ENCODE measurements at places on chromosomes 5 and 9.

- DNase-seq = no peak
These were observed 4.0 kb downstream of the CCDC192 start for GRCh38 chr5:127707209-127707608.

DNA sequence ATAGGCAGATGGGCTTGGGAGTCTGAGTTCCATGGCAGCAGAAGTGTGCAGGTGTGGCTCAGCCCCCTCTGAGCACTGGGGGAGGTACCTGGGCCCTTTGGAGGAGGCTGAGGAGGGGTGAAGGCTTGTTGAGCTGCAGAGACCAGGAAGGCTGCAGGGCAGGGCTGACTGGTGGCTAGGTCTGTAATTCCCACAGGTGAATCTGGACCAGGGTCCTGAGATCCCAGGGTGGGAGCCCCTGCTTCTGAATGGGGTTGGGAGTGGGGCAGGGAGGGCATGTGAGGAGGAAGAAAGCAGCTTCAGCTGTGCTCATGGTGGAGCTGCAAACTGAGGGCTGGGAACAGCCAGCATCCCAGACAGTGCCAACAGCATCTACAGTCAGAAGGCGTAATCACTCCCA is 111.1 kb downstream of the CACNA1B start:
- DNase-seq = no peak

- DNase-seq = no peak
These were observed 105.5 kb upstream of the KLF4 start for GRCh38 chr9:107594908-107595530.

DNA sequence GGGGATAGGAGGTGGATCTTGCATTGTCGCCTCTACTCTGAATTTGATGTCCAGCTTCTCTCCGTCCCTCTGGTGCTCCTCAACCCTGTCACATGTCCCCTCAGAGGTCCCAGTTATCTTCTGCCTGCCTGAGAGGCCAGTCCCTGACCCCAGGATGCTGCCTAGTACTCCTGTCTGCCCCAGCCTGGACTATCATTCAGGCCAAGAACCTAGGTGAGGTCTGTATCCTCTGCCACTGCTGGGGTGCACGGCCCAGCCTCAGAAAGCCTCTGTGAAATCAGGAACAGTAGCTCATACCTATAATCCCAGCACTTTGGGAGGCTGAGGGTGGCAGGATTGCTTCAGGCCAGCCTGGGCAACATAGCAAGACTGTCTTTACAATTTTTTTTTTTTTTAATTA is 8.6 kb downstream of the SPINK4 start:
- DNase-seq = no peak

DNA sequence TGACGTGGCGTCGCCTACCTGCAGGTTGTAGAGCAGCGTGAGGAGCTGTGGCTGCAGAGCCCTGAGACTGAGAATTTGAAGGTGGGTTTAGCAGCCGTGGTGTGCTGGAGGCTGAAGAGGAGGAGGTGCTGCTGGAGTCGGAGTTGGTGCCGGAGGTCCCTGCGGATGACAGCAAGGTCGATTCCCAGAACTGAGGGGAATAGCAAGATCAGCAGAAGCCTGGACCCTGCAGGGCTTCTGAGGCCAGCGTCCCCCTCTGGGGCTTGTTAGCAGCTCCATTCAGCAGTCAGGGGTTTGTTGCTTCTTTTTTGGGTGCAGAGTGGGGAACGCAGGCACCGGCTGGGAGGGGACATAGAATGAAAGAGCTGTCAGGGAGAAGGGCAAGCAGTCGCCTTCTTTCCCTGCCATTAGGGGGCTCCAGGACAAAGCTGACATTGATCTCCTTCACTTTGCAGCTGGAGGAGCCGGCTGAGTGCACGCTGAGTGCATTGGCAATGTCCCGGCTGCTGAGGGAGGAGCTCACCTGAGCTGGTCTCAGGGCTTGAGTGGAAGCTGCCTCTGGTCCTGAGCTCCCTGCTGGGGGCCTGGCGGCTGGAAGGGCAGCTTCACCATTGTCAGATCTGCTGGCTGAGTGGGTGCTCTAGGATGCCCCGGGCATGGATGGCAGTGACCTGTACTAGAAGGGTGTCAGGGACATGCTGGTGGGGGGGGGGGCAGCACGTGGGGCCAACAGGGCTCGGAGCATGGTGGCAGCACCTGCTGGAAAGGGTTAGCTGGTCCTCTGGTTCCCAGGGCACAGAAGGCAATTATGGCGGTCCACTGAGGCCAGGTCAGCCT is 20.8 kb downstream of the OBP2B start:
- DNase-seq = no peak

DNA sequence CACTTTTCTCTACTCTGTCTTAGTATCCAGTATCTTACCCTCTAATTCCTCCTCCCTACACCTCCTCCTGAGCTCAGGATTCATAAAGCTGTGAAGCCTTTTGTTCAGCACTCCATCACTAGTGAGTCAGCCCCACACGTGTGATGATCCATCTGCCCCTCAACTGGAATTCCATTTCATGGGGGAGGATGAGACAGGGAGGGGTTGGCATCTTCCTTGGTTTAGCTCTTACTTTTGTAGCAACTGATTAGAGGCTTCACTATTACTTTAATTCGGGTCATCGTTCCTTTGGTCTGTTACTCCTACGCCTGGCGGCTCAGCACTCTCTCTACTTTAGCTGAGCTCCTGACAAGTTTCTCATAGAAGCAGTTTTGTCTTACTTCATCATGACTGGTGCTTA is 11.8 kb downstream of the BTNL8 start:
- no peak for DNase-seq

DNA sequence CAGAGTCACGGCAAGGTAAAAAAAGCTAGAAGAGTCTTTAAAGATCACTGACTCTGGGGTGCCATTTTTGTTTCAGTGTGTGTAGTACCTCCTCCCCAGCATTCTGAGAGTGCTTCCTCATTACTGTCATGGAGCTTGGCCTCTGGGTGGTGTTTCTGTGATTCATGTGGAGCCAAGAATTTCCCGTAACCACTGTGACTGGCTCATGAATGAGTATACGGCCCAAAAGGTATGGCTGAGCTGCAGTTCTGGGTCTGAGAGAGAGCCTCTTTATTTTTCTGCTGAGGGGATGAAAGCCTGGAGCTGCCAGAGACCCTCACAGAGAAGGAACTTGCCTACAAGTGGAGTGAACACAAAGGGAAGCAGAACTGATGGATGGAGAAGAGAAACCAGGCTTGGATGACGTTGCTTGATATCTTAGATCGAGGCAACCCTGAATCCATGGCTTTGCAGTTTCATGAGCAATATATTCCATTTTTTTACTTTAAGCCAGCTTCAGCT is 85.6 kb downstream of the PTTG1 start:
- no peak for DNase-seq

DNA sequence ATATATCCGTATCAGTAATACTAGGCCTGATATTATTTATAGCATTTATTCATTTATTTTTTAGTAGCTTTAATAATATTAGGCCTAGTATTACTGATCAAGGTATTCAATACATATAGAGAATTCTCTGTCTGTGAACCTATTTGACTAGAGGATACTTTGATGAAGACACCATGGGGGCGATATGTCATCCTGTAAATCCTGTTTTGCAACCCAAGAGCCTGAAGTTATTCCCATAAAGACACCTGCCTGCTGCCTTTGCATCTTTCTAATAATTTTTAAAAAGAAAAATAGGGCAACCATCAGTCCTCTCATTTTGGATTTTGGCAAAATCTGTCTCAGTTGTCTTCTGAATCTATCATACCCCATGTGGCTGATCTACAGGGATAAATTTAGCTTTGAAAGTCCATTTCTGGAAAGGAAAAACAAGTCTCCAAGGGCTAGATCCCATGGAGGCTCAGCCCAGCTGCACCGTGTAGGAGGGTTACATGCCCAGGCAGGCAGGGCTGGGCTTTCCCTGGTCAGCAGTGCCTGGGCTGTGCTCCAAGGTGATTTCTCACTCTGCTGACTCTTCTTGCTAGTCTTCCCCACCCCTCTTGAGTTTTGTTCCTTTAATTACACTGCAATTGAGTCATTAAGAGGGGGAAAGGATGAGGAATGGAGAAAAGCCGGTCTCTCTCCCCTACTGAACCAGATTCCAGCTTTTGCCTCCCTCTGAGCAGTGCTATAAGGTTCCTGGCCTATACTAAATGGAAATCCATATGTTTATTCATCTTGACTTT is 169.0 kb downstream of the TRIM32 start:
- DNase-seq = no peak

GRCh38 chr5:158461240-158461854 is 602.4 kb upstream of the CLINT1 start:
- DNase-seq = no peak

GRCh38 chr5:53425687-53426511 is 54.5 kb upstream of the FST start:
- DNase-seq = no peak

DNA sequence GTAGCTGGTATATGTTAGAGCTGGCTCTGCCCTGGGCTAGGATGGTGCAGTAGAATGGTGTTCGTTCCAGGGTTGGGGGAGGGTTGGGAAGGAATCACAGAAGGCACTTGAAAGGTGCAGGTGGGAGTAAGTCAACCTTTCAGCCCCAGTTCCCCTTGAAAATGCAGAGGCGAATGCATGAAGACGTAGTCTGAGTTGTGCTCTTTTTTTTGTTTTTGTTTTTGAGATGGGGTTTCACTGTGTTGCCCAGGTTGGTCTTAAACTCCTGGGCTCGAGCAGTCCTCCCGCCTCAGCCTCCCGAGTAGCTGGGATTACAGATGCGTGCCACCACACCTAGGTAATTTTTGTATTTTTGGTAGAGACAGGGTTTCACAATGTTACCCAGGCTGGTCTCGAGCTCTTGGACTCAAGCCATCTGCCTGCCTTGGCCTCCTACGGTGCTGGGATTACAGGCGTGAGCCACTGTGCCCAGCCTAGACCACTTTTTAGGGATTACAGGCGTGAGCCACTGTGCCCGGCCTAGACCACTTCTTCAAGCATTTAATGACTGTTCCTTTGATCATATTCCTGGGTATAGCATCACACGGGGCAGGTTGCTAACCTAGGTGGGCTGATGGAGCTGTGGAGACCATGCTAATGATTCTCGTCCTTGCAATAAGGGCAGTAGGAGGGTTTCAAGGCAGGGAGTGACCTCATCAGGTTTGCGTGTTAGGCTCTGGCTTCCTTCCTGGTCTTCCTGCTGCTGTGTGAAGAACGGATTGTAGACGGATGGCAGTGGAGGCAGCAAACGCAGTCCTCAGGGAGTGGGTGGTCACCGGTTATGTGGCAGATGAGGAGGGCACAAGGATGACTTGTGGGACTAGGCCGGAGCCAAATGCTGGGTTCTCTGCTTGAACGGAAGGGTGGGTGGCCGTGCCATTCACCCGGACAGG is 13.7 kb downstream of the EHMT1 start:
- no peak for DNase-seq

GRCh38 chr9:131198041-131198715 is 72.8 kb downstream of the NUP214 start:
- no peak for DNase-seq

- no peak for DNase-seq
These were observed 22.2 kb upstream of the B4GALT1 start for GRCh38 chr9:33189331-33189791.

- no peak for DNase-seq
These were observed 96.7 kb upstream of the RETREG1 start for GRCh38 chr5:16713386-16713928.

DNA sequence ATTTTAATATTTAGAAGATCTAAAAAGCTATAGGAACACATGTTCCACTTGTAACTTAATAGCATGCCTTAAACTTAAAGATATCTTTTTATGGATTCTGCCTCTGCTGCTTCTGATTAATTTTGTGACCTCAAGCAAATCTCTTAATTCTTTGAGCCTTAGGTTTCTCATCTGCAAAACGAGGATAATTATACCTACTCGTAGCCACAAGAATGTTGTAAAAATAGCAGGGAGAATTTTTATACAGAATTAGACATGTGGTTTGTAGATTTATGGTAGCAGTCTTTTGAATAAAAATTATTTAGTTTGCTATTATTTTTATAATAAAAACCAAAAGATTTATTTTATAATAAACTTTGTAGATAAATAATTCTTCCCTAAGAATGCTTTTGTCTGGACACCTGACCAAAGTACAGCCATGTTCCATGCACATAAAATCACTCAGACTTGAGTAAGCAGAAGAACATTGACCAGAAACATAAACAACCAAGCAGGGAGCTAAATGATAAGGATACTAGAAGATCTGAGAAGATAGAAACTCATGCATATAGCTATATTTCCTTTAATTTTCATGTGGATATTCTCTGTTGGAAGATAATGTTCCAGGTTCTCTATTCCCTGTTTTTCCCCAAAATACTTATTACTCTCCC is 18.5 kb downstream of the C9orf85 start:
- DNase-seq = no peak

- no peak for DNase-seq
These were observed 76.0 kb upstream of the FSTL4 start for GRCh38 chr5:133688391-133688790.

- DNase-seq = no peak
These were observed 99.8 kb downstream of the RALGPS1 start for GRCh38 chr9:127014216-127014909.

DNA sequence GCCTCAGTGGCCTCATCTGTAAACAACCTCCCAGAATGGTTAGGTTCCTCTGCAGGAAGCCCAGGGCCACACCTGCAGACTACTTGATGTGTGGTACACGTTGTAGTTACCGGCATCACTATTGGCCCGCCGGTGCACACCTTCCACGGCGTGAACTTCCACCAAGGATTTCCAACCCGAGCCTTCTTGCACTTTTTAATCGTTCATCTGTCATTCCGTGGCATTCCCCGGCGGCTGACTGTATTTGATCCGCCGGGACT is 5.3 kb upstream of the TRIM41 start:
- DNase-seq = no peak

DNA sequence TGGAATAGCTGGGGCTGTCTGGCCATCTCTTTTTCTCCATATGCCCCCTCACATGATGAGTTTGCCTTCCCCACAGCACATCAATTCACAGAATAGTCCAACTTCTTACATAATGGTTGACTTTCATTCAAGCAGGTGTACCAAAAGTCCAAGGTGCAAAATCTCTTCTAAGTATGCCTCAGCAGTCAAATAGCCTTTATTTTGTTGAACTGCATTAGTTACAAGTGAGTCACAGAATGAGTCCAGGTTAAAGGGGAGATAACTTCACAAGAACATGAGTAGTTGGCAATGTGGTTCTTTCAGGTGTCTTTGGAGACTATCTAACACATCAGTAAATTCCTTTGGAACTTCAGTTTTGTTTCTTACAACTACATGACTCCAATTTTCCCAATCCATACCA is 672.5 kb downstream of the PRELID2 start:
- DNase-seq = no peak

- no peak for DNase-seq
These were observed 81.9 kb upstream of the TLR4 start for GRCh38 chr9:117622347-117622746.

DNA sequence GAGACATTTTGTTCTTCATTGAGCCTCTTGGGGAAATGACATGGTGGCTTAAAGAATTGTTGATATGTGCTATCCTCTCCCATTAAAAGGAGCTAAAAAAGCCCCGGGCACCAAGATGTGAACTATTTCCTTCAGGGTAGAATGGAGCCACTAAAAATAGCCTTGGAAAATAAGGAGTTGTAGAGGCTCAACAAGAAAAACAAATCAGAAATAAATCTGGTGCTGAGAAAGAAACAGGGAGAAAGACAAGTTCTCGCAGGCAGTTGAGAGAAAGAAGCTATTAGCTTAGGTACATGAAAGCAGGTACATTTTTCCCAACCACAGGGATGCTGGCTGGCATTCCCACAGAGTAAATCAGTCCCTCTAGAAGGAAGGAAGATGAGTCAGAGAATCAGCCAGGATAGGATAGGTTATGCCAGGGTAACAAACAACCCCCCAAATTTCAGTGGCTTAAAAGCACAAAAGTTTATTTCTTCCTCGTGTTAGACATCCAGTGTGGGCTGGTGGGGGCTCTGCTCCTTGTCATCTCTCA is 134.6 kb upstream of the ADRA1B start:
- DNase-seq = no peak

Measured in LNCaP clone FGC (cell line).